Keratinocyte (primary cell): ENCODE measurements at places on chromosomes 16 and 17. TPM values are rescaled to one million over a fixed set of nuclear protein-coding genes. Genes with fewer than 3 reads are reported as not detected.

ARSG gene
- polyA plus RNA-seq = 0.41 to 0.51 TPM (median 0.45 TPM) in 3 replicates

DNA sequence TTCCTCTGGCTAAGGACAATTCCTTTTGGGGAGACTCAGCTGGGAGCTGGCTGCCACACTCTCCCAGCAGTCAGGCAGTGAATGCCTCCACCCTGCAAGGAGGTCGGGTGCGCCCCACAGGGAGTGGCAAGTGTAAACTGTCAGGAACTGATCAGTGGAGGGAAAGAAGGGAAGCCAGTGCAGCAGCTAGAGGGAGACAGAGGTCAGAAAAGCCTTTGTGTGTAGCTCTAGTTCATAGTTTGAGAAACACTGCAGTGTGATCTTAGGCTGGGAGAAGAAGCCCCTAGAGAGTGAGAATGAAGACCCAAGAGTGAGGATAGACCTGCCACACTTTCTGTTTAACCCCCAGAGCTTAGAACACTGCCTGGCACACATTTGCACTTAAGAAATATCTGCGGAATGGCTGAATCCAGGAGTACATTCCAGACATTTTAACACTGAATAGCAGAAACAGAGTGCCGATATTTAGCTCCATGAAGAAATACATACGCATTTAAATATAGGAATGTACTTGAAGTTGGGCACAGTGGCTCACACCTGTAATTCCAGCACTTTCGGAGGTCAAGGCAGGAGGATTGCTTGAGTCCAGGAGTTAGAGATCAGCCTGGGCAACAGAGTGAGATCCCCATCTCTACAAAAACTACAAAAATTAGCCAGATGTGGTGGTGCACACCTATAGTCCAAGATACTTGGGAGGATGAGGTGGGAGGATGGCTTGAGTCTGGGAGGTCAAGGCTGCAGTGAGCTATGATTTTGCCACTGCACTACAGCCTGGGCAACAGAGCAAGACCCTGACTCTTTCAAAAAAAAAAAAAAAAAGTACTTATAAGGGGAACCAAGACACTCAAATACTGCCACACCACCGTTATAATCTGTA is 11.1 kb upstream of the SLC5A11 start:
- no peak for DNase-seq

- no peak for DNase-seq
Observed at GRCh38 chr16:49483251-49483650, 109.6 kb downstream of the C16orf78 start.

DNA sequence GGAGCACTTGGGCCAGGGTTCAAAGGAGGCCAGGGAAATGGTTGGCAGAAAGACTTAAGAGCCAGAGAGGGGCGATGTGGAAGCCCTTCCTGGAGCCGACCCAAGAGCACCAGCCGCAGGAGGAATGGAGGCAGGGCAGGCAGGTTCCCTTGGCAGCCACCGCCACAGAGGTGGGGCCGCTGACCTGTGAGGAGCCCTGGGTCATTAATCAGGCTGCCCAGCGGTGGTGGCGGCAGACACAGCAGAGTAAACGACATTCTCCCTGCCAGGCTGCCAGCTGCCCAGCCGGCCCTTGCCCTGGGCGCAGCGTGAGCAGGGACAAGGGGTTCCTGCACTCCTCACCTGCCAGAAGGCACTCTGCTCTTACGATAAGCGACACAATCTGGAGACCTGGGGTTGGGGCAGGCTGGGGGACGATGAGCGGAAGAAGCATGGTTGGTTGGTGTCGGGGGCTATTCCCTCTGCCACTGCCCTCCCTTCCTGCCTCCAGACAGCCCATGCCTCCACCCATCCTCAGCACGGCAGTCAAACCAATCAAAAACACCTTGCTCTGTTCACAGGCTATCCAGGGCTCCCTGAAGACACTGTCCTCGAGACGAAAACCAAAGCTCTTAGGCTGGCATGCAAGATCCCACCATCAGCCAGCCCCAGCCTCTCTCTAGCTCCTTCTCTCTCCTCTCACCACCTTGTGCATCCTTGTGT is 40.9 kb downstream of the PLXDC1 start:
- no peak for DNase-seq

- no peak for DNase-seq
Observed at GRCh38 chr16:53372992-53373871, 61.0 kb upstream of the RBL2 start.
